ENCODE measurements at places on chromosomes 3 and 15.

DNA sequence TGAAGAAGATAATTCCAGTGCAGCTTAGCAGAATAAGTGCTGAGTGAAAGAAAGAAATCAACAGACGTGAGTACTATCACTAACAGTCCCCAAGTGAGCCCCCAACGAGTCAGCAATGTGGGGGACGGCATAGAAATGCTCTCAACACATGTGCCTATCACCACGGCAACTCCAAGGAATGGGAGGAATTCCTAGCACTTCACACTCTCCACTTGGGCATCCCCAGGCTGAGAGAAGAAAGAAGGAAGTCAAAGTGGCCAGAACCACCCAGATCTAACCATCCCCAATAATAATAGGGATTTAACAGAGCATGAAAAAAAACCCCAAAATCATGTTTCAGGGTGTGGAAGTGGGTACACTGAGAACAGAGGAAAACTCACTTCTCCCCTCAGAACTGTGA is 29.3 kb upstream of the CPNE4 start:
- DNase-seq, result no peak

- no peak for DNase-seq
These were observed 3.6 kb downstream of the ABHD17C start for GRCh38 chr15:80698676-80699075.

GRCh38 chr3:46695962-46696894 is 2.7 kb upstream of the ALS2CL start:
- no peak for DNase-seq

- DNase-seq, result no peak
These were observed 133.1 kb downstream of the PDCD6IP start for GRCh38 chr3:33931512-33931911.

- DNase-seq, result no peak
These were observed 61.9 kb downstream of the ISL2 start for GRCh38 chr15:76398317-76399104.

- no peak for DNase-seq
These were observed 100.2 kb upstream of the PTX3 start for GRCh38 chr3:157336252-157337009.

- DNase-seq, result no peak
These were observed 359.3 kb downstream of the IGSF11 start for GRCh38 chr3:118675305-118675704.

DNA sequence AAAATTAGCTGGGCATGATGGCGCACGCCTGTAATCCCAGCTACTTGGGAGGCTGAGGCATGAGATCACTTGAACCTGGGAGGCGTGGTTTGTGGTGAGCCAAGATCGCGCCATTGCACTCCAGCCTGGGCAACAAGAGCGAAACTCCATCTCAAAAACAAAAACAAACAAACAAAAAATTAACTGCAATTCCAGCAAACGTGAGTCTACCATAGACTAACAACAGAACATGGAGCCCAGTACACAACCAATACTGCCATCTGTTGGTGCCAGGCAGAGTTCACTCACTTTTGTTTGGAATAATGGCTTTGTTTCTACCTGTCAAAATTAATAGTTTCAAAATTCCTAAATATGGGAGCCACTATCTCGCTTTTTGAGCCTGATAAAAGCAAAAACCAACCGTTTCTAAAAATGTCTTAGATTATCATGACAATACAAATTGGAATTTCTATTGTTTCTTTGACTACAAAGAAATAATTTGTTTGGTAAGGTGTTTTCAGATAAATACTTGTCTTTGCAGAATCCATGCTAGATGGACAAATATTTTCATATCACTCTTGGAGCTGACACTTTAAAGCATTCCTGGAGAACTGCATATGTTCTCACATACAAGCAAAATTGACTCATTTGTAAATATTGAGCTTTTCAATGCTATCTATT is 45.0 kb downstream of the GPR176 start:
- DNase-seq, result no peak

GRCh38 chr3:65728138-65728537 is 310.6 kb downstream of the MAGI1 start:
- no peak for DNase-seq

- DNase-seq, result peak; percentile 57
These were observed 128.3 kb downstream of the GOLIM4 start for GRCh38 chr3:167967257-167968036.

GRCh38 chr3:159926573-159926972 is 62.1 kb upstream of the IL12A start:
- DNase-seq, result no peak

DNA sequence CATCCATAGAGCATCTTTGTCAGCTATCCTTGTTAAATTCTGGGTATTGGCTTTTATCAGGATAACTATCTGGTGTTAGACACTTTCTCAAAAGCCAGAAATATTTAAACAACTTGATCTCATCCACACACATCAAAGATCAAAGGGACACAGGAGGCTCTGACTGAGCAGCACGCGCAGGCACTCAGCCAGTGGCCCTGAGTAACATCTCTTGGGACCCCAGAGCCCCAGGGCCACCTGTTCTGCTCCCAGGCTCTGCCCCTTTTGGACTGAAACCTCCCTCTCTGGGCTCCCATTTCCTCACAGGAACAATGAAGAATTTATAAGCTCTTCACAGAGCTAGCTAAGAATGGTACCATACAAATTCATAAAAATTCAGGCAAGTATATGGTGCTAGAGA is 16.1 kb downstream of the ATP10A start:
- no peak for DNase-seq

- peak; percentile 41 for DNase-seq
These were observed 190.4 kb upstream of the BCL6 start for GRCh38 chr3:187935623-187936156.

DNA sequence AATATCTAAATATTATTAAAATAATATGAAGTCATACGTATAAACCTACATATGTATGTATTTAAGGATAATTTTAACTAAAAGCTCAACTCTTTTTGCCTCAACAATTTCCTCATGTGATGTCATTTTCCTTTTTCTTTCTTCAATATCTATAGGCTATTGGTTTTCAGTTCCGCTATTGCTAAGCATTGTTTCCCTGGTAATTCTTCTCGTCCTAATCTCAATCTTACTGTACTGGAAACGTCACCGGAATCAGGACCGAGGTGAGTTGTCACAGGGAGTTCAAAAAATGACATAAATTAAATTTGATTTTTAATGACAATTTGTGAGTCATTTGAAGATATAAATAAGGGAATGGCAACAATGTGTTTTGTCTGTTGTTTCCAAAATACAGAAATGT is 16.6 kb downstream of the CD200 start:
- no peak for DNase-seq

Data from inflammatory macrophage treated with lipopolysaccharide for 1 hour (primary cell).